Umbilical cord (tissue), 2 donors: ENCODE measurements at places on chromosomes 13 and 19. TPM values are rescaled to one million over a fixed set of nuclear protein-coding genes. Genes with fewer than 3 reads are reported as not detected.

Gene KIR2DL4
- total RNA-seq, result not detected

- DNase-seq, result no peak
Observed at GRCh38 chr19:33505148-33505547, 16.4 kb downstream of the PEPD start.

DNA sequence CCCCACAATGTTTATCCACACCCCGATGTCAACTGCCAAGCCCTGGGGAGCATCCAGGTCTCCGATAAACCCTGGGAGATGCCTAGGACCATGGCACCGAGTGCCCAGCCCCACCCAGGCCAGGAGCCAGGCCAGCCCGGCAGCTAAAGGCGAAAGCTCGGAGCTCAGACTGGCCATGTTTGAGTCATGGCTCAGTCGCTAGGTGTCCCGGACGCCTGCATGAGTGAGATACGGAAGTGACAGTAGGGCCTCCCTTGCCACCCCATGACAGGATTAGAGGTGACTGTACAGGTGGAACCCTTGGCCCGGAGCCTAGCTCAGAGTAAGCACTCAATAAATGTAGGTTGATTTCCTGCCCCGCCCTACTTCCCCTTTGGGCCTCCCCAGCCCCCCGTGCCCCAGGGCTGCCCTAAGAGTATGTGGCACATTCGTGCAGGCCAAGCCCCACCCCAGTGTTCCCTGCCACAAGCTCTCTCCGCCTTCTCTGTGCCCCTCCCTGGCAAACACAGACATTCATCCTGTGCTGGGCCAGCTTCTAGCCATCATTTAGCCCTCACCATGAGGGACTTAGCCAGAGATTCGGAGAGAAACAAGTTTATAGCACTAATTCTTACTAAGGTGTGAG, 5.8 kb upstream of the TPM4 start:
- no peak for DNase-seq

DNA sequence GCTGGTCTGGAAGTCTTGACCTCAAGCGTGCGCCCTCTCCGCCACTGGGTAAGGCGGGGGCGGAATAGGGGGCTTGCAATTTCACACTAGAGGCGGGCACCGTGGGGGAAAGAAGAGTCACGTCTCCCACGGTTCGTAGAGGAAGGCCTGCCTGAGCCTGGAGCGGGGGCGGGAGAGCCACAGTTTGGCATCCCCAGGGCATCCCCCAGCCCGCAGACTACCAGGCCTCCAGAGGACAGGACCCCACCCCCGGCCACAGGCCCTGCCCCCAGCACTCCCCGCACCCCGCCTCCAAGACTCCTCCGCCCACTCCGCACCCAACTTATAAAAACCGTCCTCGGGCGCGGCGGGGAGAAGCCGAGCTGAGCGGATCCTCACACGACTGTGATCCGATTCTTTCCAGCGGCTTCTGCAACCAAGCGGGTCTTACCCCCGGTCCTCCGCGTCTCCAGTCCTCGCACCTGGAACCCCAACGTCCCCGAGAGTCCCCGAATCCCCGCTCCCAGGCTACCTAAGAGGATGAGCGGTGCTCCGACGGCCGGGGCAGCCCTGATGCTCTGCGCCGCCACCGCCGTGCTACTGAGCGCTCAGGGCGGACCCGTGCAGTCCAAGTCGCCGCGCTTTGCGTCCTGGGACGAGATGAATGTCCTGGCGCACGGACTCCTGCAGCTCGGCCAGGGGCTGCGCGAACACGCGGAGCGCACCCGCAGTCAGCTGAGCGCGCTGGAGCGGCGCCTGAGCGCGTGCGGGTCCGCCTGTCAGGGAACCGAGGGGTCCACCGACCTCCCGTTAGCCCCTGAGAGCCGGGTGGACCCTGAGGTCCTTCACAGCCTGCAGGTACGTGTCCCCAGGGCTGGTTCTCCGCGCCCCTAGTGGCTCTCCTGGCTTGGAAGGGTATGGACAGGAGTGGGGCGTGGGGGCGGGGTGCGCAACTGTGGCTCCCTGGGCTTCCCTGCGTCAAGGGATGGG, at the start of gene ANGPTL4:
TSS of gene ANGPTL4 (plus strand) at position 353 of the 969 bp plus-strand sequence. CDS start at position 520, 167 bp downstream.
- peak; percentile 82 for DNase-seq

Gene KRTDAP
- 56.1 TPM for total RNA-seq
